ENCODE measurements at places on chromosomes 12 and 14.

DNA sequence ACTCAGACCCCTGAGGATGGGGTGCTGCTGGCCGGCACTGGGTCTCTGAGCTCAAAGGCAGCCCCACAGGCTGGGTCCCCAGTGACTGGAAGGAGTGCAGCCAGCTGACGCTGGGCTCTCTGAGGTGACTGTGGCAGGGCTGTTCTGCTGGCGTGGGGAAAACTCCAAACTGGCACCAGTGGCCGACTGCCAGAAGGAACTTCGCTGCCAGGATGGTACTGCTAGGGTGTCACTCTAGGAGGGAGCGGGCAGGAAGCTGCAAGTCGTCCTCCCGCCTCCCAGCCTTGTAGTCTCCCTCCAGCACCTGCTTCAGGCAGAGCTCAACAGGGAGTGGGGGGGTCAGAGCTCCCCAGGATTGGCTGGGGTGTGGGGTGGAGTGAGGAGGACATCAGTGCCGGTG is 41.3 kb downstream of the CDC42BPB start:
- DNase-seq: no peak

DNA sequence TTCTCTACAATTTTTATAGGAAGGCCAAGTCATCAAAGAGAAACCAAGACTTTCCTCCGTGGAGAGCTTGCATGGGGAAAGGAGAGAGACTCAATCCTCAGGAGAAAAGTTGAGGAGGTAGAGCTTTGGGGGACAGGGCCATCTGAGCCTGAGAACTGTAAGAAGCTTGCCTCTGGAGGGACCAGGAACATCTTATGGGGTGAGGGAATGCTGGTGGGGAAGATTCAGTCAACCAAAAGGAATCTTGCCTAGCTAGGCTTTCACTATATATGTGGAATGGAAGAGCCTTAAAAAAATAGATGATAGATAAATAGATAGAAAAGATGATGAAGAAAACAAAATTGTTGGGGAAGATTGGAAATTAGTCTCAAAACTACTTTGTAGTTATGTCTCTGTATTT is 63.5 kb downstream of the DYRK2 start:
- no peak for DNase-seq

- DNase-seq: no peak
Measured at GRCh38 chr12:94706250-94706661, 55.9 kb upstream of the TMCC3 start.

DNA sequence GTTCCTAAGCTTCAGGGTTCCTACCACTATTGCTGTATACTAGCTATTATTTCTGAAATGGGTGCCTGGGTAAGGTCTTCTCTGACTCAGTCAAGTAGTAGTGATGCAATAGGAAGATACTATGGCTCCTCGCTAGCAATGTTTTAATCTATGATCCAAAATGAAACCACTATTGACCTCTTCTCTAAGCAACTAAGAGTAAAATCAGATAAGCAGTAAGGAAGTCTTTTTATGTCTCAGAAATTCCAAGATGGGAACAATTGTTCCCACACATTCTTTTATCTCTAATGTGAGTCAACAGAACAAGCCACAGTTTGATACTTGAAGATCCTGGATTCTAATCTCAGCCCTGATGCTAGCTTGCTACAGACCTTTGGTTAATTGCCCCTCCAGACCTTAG is 45.1 kb downstream of the AREL1 start:
- DNase-seq: no peak

DNA sequence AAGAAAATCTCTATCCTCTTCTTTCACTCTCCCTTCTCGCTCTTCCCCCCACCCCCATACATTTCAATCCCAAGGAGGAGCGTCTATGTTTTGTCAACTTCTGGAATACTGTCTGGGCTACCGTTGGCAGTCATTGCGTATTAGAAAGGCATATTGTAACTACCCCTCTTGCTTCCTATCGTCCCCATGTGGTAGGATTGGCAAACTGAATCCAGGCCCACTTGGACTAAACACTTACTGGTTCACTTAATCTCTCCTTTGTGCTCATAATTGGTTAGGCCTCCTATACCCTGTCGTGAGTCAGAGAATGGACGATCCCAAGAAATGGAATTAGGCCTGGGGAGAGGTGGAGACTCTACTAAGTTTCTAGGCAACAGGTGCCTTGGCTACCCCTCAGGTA is 68.8 kb upstream of the SLC8A3 start:
- DNase-seq: no peak

DNA sequence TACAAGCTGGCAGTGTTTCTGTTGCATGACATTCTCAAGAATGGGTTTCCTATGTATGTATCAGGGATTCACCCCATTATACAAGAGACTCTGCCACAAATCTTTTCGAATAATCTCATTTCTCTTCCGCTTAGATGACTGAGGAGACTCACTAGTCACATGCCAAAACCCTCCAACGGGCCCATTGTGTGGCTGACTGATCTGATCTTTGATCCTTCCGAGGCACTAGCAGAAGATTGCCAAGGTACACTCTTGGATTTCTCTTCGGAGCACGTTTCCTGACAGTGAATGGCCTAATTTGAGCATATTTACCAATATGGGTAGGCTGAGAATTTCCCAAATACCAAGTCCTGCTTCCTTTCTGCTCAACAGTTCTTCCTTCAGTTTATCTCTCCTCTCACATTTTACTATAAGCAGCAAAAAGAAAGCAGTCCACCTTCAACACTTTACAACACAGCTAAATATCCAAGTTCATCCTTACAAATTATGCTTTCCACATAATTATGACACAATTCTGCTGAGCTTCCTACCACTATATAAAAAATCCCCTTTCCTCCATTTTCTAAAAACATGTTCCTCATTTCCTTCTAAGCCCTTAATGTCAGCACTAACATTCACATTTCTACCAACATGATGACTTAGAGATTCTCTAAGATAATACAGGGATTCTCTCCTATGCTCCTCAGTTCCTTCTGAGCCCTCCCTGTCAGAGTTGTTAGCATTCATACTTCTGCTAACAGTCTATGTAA is 11.0 kb downstream of the PRPH start:
- DNase-seq: no peak

DNA sequence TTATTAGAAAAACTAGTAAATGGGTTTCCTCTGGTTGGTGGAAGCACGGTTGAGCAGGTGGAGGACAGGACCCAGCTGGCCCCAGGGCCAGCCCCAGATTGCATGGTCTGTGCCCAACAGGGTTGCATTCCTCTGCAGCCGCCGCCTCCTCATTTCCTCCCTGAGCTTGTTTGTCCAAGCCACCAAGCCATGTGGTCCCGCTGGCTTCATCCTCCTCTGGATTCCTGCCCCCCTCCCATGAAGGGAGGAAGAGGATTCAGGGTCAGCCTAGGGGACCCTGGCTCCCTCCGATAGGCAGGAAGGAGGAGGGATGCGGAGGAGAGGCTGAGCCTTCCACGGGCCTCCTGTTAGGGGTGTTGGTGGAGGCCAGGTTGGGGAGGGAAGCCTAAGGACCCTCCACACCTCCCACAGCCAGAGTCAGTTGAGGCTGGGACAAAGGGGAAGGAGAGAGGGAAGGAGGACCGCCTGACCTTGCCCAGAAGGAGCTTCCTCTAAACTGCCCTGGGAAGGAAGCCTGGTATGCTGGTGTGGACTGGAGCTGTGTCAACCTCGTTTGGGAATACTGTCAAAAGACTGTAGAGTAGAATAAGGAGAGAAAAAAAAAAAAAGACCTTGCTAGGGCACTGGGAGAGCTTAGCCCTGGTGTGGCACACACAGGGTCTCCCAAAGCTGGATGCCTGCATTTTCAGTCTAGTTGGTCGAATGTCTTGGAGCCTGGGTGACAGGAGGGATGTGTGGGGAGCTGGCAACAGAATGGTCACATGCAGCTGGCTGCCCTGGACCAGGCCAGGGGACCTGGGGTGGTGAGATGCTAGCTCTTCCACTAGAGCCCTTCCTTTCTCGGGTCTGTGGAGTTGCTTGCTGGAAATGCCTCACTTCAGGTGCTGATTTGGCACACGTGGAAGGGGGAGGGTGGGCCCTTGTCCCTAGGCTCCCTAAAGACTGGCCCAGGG is 42.4 kb downstream of the PLEKHG3 start:
- no peak for DNase-seq

GRCh38 chr12:6998715-6999451 is 19.4 kb downstream of the LPCAT3 start:
- peak; percentile 34 for DNase-seq

DNA sequence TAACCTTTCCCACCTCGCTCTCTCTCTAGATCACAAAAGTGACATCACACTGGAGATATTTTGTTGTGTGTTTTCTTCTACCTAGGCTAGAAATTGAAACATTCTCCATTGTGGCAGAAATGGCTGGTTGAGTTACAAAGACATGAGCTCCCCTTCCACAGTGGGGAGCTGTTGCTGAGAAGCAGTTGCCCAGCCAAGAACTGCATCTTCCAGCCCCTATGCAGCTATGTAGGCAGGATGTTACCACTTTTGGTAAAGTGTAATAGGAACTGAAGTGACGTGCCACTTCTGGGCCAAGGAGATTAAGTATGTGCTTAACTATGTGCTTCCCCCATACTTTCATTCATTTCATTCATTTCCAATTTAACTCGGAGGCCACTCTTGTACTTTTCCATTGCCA is 138.7 kb upstream of the E2F7 start:
- DNase-seq: no peak

- no peak for DNase-seq
Measured at GRCh38 chr12:94616203-94616729, 34.1 kb downstream of the TMCC3 start.

- no peak for DNase-seq
Measured at GRCh38 chr14:98708555-98708954, 563.4 kb downstream of the BCL11B start.

- no peak for DNase-seq
Measured at GRCh38 chr12:116382686-116383530, 105.4 kb upstream of the MED13L start.

DNA sequence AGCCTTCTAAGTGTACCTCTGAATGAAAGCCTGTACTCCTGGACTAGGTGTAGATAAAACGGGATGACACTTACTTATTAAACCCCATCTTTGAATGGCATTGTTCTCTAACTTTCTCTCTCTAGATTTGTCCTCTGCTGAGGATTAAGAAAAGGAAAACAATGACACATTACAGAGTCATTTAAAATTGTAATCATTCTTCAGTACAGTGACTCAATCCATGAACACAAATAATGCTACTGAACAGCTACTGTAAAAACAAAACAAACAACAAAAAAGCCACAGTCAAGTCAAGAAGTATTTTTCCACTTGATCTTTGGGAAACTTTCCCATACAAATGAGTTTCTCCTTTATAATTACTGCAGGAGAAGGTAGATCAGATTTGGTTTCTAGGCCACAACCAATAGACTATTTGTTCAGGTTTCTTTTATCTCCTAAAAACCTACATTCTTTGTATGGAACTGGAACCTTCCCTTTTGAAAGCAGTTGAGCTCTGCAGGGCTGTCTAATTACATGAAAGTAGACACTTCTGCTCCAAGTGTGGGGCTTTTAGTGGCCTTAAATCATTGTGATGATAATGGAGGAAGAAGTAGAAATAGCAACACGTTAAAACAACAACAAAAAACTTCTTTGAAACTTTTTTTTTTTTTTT is 219.1 kb downstream of the ESR2 start:
- DNase-seq: no peak

DNA sequence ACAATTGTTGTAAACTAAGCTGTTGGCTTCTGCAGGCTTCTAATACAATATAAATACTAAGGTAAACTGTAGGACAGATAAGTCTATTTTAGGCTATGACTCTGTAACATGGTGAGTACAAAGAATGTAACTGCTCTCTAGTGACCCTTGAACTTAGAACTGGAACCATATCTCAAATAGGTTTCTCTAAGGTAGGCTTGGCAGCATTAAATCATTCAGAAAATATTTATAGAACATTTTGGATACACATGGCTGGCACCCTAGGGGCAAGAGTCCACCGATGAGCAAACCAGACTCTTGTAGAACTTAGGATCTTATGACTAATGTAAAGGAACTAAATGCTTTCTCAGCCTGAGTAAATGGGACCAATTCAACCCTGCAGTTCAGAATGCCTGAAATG is 19.4 kb upstream of the SLC25A3 start:
- DNase-seq: no peak

DNA sequence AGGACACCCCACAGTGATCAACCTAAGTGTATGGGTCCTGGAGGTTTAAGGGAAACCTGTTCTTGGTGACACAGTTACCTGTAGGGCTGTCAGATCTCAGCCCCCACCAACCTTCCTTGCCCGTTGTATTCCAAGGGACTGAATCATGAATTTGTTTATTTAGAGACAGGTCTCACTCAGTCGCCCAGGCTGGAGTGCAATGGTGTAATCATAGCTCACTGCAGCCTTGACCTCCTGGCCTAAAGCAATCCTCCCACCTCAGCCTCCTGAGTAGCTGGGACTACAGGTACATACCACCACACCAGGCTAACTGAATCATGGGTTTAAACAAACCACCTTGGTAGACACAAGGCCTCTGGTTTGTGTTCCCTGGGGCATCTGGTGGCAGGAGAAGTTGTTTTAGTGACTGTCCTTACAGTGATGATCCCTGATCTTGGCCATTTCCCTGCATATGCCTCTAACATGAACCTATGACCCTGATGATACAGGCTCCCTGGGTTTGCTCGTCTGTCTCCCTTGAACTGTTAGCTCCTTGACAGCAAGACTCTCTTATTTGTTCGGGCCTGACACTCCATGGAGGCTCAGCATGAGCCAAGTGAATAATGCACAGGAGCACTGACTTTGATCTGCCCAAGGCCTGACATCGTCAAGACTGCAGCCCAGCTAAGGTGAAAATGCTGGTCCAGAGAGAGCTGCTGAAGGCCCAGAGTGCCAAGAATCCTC is 47.9 kb downstream of the PITPNM2 start:
- no peak for DNase-seq

DNA sequence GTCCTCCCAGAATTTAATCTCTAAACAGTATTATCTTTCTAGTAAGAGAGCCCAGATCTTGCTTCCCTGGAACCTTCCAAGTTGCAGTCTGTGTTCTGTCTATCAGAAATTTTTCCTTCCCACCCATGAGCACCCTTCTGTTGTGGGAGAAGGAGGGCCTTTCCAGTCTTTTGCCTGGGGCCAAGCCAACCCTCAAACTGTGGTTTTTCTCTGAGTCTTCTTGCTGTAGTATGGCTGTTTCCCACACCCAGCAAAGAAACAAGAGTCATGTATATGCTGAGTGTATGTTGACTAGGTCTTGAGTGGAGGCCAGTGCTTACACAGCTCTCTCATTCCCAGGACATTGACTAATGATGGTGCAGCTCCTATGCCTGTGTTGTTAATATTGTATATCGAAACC is 104.5 kb downstream of the TGFB3 start:
- no peak for DNase-seq

Data from NCI-H774 (cell line).